ENCODE measurements at places on chromosomes 4 and X.

- DNase-seq: no peak
Observed at GRCh38 chr4:170386511-170386910, 296.8 kb upstream of the AADAT start.

DNA sequence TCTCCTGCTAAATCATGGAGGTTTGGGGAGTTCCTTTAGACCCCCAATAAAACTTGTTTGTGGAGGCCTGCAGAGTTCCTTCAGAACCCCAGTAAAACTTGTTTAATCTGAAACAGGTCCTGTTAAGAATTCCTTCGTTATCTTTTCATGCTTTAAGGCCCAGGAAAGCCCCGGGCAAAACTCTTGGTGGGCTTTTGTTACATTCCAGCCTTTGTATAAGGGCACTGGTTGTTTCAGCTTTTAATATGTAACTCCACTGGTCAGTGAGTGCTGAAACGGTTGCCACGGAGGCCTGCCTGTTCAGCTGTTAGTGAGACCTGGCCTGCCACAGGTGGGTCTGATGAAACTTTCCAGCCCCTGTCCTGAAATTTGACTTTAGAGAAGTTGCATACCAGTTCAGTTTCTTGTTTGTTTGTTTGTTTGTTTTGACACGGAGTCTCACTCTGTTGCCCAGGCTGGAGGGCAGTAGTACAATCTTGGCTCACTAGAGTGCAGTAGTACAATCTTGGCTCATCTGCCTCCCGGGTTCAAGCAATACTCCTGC, 12.4 kb upstream of the DHRSX start:
- no peak for DNase-seq

- DNase-seq: no peak
Observed at GRCh38 chr4:109592367-109592766, 32.3 kb downstream of the MCUB start.

DNA sequence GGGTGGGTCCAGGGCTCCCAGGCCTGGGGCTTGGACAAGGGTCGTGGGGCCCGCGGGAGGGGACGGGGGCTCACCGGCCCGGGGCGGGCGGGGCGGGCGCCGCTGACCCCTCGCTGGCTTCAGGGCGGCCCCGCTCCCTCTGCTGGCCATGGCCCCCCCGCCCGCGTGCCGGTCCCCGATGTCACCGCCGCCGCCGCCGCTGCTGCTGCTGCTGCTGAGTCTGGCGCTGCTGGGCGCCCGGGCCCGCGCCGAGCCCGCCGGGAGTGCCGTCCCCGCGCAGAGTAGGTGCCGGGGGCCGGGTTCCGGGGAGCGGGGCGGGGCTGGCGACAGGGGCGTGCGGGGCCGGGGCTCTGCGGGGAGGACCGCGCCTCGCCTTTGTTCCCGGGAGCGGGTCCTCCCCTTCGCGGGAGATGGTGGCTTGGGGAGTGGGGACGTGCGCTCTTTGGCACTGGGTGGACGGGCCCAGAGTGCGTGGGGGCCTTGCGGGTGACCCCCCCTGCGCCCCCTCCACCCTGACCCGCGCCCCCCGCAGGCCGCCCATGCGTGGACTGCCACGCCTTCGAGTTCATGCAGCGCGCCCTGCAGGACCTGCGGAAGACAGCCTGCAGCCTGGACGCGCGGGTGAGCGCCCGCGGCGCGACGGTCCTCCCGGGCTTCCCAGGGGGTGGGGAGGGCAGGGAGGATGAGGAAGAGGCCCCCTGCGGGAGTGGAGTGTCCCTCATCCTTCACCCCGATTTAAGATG, 16.8 kb upstream of the NAT8L start:
- DNase-seq: no peak

DNA sequence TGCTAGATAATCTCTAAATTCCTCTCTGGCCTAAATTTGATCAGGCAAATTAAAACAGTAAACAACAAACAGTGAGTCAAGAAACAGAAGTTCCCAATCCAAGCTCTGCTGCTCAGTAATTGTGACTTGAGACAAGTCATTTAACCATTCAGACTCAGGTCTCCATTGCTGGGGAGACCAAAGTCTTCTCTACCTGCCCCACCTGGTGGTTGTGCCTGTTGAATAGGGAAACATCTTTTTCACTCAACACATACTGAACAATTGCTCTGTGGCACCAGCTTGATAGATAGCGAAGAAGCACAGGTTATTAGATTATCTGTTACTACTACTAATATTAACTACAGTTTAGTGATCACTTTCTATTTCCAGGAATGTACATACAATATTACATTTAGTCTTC, 112.1 kb upstream of the EOLA2 start:
- no peak for DNase-seq

DNA sequence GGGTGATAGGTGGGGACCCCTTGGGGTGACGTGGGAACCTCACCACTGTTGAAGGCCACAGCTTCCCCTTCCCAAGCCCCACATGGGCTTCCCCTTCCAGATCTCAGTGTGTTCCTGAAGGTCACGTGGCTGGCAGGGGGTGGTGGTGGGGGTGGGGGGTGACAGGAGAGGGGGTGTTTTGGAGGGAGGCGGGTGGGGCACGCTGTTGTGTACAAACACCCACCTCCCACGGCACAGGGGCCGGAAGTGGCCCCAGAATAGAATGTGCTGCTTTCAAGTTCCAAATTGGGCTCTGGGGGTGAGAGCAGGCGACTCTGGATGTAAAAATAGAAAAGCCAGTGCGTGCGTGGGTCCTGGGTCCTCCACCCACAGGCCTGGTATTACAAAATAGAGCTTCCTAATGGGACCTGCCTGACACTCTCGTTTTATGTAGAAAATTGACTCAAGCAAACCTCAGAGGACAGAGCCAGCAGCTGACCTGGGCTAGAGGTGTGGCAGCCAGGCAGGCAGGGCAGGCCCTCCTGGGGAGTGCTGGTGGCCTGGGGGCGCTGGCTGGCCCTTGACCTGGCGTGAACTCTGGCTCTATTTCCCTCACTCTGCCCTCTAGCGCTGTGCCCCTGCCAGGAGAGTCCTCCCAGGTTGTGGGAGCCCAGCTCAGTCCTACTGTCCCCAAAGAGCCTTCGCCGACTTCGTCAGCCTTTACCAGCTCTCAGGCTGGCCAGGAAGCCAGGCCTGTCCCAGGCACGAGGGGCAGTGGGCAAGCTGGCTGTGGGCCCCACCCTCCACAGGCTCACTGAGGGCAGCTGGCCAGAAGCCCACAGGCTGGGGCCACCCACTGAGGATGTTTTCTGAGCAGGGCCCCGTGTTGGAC, 5.4 kb upstream of the SH3BP2 start:
- no peak for DNase-seq

- DNase-seq: no peak
Observed at GRCh38 chr4:82559735-82560120, 2.1 kb downstream of the TMEM150C start.

DNA sequence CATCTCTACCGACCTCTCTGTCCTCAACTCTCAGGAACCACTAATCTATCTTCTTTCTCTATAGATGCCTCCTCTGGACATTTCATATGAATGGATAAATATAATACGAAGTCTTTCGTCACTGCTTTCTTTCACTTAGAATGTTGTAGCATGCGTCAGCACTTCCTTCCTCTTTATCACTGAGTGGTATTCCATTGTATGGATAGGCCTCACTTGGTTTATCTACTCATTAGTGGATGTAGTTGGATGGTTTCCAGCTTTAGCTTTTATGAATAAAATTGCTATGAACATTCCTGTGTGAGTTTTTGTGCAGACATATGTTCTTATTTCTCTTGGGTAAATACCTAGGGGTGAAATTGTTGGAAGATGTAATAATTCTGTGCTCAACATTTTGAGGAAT, 528.2 kb upstream of the FAT1 start:
- no peak for DNase-seq

DNA sequence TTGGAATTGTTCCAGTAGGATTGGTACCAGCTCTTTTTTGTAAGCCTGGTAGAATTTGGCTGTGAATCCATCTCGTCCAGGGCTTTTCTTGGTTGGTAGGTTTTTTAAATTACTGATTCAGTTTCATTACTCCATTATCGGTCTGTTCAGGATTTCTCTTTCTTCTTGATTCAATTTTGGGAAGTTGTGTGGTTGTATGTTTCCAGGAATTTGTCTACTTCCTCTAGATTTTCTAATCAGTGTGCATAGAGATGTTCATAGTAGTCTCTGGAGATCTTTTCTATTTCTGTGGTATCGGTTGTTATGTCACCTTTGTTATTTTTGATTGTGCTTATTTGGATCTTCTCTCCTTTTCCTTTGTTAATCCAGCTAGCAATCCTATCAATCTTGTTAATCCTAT, 248.7 kb downstream of the ARHGAP10 start:
- no peak for DNase-seq

DNA sequence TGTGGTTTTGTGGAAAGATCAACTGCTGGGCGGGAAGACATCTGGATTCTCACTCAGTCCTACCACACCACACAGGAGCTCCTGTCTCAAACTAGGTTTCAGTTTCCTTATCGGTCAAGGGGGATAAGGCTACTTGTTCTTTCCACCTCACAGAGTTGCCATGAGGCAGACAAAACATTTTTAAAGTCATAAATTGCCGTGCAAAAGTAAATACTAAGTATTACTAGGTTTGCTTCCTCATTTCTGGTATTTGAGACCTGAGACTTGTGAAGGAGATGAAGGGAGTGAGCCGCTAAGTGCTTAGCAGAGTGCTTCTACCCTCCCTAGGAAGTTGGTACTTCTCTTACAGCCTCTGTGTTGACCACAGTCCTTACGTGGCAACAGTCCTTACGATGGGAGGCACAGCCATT, 1.5 kb downstream of the LAP3 start:
- DNase-seq: no peak

GRCh38 chrX:119997570-119997969, 54.0 kb upstream of the NKAP start:
- DNase-seq: no peak

- no peak for DNase-seq
Observed at GRCh38 chrX:97728215-97728614, 844.5 kb downstream of the RPA4 start.

GRCh38 chr4:104504536-104504935, 9.8 kb upstream of the CXXC4 start:
- no peak for DNase-seq

GRCh38 chr4:80897537-80898303, 132.8 kb upstream of the BMP3 start:
- no peak for DNase-seq

DNA sequence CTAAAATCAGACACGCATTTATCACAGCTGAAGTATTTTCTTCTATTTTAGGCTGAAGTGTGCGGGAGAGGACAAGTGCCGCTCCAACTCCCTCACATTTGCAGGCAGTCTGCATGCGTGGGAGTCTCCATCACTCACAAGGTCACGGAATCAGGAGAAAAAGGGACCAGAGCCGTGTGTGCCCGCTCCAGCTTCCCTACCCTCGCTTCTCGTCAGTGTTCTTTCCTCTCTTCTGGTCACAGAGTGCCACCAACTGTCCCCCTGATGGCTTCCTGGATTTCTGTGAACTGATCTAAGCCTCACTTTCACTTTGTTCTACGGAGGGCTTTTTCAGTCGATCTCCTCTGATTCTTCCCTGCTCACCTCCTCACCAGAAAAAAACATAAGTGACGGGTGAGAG, 407.4 kb upstream of the AADAT start:
- DNase-seq: no peak

GRCh38 chr4:123409334-123409733, 12.7 kb downstream of the SPRY1 start:
- DNase-seq: no peak

DNA sequence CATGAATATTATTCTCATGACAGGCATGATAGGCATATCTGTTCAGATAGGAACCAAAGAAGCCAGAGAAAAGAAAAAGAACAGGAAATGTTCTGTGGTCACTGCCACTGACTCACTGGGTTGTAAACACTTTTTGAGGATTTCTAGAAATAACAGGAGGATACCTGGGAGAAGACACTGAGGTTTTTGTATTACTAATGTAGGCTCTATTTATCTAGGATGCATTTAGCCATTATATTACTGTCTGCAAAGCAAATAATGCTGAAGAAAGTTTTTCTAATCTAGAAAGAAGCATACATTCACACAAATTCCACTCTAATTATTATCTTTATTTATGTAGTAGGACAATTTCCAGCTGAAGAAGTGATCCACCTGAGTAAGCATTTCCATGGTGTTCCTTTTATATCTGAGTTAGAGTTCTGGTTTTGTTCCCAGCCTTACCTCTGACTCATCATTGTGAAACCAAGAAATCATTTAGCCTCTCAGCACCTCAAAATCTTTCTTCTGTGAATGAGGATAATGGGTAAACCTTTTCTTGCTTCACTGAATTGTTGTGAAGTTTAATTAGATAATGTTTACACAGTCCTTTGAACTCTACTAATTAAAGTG, 40.2 kb upstream of the EPGN start:
- no peak for DNase-seq

- no peak for DNase-seq
Observed at GRCh38 chrX:101347859-101348451, 587 bp downstream of the TIMM8A start.

DNA sequence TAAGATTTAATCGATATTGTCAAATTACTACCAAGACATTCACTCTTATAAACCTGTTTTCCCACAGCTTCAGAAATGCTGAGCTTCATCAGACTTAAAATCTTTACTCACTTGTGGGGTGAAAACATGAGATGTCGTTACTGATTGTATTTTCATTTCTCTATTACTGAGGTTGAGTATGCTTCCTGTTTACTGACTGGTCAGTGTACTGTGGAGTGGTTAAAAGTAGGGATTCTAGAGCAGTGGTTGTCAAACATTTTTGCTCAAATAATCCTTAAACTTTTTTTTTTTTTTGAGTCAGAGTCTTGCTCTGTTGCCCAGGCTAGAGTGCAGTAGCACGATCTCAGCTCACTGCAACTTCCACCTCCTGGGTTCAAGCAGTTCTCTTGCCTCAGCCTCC, 50.3 kb downstream of the NSUN7 start:
- DNase-seq: no peak

DNA sequence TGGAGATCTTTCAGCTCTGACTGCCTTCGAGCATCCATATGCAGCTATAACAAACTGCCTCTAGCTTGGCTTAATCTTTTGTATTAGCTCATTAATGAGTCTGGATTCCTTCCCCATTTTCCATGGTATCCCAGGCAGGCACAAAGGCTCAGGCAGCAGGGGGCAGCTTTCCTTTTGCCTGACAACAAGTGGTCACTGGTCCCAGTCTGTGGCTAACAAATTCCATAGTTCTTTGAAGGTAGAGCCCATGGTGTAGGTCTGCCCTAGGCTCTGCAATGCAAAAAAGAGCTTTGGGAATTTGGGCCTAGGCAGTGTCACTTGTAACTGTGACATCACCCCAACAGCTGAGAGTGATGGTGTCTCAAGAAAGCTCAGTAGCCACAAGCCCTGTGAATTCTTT, 234.4 kb upstream of the GPC4 start:
- DNase-seq: no peak

DNA sequence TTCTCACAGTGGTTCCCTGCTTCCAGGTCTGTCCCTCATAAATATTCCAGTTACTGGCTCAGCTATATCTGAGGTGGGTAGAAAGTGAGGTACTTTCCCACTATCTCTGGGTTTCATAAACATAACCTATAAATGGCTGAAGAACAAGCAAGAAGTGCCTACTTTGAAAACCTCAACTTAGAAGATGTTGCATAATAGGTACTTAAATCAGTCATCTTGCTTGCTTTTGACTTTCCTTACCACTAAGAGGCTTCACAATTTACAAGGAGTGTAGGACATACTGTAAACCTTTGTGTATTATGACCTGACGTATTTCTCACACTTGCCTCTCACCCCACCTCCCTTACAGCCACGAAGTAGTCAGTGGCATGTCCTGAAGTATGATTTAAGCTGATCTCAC, 145.9 kb downstream of the PCDH19 start:
- DNase-seq: no peak

GRCh38 chr4:21884615-21885014, 64.0 kb downstream of the KCNIP4 start:
- DNase-seq: no peak

GRCh38 chr4:107818301-107818910, 6.3 kb upstream of the SGMS2 start:
- DNase-seq: no peak

- DNase-seq: no peak
Observed at GRCh38 chrX:10450959-10451355, 169.4 kb downstream of the MID1 start.

Measured in GOT3 (cell line).